ENCODE measurements at places on chromosomes 11 and 22.

DNA sequence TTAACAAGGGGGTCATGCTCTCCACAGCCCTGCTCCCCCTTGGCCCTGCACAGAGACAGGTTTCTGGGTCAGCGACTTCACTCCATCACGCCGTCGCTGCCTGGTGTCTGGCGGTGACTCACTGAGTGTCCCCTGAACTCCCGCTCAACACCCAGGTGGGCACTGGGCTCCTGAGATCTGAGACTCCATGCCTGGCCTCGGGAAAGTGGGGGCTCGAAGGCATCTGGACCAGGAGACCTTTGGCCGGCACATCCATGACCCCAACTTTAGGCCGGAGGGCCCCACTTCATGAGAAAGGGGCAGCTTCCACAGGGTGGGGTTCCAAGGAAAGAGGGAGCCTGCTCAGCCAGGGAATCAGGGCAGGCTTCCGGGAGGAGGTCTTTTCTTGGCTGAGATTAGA is 79.3 kb upstream of the PRR5 start:
- no peak for DNase-seq

GRCh38 chr11:82792319-82792718 is 58.7 kb upstream of the FAM181B start:
- DNase-seq, result no peak

DNA sequence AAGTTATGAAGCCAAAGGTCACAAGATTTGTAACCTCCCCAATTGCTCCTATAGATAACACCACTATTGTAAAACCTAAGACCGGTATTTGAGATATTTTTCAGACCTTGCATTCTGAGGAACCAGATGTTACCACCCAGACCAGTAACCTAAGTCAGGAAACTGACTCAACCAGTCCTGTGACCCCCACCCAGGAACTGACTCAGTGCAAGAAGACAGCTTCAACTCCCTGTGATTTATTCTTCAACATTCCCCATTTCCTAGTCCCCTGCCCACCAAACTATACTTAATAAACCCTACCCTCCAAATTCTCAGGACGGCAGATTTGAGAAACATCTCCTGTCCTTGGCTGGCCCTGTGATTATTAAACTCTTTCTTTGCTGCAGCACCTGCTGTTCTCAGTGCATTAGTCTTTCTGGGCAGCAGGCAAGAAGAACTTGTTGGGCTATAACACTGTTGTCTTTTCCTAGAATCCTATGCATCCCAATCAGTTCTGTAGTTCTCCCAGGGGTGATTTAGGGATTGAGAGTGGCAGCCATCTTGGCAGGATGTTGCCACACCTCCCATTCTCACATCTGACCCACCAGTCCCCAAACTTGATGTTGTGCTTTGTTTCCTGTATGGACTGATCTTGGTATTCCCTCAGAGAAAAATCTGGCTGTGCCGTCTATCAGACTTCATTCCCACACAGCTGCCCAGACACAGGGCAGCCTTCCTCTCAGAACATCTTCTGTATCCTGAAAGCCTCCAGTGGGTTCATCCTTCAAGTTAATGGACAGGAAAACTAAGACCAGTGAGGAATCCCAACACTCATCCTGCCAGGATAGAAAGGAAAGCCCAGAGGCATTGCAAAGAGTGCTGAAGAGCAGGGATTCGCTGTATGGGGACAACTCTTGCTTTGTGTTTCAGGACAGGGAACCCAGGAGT is 104.0 kb downstream of the PDE2A start:
- DNase-seq, result no peak

- DNase-seq, result no peak
These were observed 49.3 kb downstream of the ME3 start for GRCh38 chr11:86623041-86623621.

- DNase-seq, result no peak
These were observed 423.0 kb downstream of the BRD1 start for GRCh38 chr22:49404576-49405241.

GRCh38 chr11:118436639-118437207 is 431 bp downstream of the KMT2A start:
- no peak for DNase-seq

DNA sequence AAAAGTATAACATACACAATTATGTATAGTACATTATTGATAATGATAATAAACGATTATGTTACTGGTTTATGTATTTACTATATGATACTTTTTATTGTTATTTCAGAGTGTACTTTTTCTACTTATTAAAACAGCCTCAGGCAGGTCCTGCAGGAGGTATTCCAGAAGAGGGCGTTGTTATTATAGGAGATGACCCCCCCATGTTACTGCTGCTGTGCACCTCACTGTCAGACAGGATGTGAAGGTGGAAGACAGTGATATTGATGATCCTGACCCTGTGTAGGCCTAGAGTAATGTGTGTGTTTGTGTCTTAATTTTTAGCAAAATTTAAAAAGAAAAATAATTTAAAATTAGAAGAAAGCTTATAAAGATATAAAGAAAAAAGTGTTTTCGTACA is 57.6 kb downstream of the REXO2 start:
- no peak for DNase-seq

DNA sequence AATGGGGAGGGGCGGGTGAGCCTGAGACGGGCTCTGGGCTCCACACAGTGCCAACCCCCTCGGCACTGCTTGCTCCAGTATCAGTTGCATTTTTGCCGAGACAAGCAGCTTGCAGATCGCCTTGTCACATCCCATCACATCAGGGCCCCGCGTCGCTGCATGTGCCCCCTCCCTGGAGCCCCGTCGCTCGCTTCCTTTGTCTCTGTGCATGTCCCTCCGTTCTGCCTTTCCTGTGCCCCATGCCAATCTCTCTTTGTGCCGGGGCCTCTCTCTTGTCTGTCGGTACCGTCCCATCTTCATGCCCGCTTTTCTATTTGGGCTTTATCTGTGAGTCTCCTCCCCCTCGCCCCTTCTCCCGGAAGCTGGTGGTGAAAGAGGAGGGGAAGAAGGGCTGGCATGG is 202.2 kb downstream of the CEP164 start:
- DNase-seq, result no peak

GRCh38 chr11:121105063-121105480 is 4.0 kb downstream of the TECTA start:
- DNase-seq, result no peak

DNA sequence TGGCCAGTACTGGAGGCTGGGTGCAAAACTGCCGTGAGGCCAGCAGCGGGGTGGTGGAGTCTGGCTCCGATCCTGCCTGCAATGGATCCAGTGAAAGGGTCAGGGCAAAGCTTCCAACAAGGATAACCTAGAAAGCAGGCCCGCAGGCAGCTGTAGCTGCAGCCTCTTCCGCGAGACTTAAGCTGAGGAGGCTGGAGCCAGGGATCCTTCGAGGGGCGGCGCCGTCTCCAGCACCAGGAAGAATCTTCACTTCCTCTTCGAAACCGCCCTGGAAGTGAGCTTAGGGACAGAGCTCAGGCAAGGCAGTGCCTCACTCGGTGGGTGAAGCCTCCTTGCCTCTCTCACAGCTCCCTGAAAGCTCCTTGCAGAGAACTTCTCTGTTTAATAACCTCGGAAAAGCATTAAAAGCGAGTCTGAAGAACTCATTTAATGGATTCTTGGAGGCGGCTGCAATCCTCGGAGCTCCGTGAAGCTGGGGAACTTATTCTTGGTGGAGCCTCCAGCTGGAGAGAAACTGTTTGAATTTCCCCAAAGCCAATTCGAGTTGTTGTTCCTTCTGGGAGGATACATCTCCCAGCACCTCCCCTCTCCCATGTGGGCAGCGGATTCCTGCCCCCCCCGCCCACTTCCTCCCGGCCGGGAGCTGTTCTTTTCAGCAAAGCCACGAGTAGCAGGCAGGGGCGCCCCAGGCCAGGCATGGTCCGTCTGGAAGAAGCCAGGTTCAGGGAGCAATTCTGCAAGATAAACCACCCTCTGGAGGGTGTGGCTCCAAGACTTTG is 169.9 kb downstream of the CTTN start:
- DNase-seq, result no peak

DNA sequence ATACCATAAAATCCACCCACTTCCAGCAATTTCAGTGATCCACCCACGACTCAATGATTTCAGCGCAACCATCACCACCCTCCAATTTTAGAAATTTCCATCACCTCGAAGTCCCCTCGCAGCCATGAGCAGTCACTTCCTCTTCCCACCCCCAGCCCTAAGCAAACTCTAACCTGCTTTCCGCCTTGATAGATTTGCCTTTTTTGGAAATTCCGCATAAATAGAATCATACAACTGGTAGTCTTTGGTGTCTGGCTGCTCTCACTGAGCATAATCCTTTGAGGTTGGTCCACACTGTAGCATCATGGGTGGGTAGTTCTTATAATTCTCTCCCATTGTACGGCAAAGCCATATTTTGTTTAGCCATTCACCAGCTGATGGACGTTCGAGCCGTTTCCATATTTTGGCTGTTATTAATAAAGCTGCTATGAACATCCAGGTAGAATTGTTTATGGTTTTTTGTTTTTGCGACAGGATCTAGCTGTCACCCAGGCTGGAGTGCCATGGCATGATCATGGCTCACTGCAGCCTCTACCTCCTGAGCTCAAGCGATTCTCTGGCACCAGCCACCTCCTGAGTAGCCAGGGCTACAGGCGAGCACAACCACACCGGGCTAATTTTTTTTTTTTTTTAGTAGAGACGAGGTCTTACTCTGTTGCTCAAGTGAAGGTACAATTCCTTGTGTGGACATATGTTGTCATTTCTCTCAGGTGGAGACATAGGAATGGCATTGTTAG is 16.0 kb downstream of the PIM3 start:
- no peak for DNase-seq

DNA sequence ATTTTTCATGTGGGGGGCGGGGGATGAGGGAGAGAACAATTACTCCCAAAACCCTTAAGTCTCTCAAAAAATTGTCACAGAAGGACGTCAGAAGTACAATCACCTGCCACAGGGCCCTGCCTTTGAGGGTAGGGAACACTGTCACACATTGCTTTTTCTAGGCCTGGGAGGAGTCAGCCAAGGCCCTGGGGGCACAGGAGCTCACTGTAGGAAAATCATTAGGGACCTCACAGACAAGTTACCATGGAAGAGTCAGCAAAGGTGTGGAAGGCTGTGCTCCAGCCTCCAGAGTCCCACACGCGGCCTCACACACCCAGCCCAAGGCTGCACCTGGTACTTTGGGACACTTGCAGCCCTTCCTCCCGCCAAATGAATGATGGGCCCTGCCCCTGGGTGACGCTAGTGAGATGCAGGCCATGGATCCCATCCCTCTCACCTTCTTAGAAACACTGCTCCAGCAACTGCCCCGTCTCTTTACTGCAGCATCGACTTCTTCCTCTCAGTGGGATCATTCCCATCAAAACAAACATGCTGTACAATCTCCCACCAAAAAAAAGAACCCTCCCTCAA is 3.3 kb downstream of the PLEKHA7 start:
- DNase-seq, result no peak

- DNase-seq, result no peak
These were observed 155.8 kb downstream of the CADM1 start for GRCh38 chr11:115348416-115348815.

DNA sequence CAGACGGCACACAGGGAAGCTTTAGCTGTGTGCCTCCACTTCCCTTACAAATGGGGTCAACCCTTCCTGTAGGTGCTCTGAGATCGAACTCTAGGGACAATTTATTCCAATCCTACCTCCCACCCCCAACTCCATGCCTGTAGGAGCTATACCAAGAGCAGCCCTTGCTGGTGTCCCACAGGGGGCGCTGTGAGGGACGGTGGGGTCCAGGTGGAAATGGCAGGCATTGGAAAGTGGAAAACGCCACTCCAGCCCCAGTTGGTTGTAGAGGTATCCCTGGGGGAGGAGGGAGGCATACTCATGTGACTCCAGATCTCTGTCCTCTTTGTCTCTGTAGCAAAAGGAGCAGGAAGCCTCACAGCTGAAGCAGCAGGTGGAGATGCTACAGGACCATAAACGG is 161.3 kb downstream of the MYO18B start:
- DNase-seq, result no peak

DNA sequence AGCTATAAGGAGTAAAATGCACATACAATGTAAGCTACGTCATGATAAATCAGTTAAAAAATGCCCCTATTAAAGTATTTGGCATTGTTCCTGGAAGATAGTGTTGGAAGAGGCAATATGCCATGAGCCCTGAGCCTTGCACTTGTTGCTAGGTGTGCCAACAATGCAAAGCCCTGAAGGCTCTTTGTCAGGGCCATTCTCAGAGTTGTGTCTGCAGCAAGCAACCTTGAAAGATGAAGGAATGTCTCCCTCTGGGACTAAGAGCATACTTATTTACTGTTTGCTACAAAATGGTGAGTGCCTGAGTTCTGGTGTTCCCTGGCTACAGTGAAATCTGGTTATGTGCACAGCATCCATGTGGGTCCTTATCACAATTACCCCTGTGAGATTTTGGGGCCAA is 322.3 kb upstream of the FAT3 start:
- no peak for DNase-seq

DNA sequence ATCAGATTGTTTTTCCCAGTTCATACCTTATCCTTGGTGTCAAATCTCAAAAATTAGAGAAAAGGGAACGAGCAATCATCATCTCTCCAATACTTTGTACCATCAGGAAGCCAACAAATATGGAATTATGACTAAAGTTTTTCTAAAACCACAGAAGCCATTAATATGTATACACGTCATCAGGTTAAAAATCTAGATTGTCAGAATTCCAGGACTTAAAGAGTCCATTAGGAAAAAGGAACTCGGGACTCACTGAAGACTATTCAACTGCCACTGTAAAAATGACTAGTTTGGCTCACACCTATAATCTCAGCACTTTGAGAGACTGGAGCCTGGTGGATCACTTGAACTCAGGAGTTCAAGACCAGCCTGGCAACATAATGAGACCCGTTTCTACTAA is 344.4 kb upstream of the LRRC4C start:
- no peak for DNase-seq

DNA sequence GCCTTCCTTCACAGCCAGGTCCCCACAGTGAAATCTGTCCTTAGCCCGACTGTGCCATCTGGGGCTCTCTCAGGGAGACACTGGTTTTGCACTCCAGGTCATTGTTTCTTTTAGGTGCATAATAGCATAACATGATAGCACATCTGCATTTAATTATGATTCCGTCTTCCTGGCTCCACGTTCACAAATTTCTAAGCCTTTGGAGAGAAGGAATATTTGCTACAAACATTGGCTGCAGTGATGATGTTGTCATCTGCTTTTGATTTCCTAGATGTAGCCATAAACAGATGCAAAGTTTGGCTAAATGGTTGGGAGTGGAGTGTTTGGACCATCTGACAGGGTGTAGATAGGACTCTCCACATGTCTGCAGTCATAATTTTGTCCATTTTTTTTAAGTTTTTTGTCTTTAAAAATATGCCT is 12.0 kb upstream of the CAT start:
- no peak for DNase-seq

DNA sequence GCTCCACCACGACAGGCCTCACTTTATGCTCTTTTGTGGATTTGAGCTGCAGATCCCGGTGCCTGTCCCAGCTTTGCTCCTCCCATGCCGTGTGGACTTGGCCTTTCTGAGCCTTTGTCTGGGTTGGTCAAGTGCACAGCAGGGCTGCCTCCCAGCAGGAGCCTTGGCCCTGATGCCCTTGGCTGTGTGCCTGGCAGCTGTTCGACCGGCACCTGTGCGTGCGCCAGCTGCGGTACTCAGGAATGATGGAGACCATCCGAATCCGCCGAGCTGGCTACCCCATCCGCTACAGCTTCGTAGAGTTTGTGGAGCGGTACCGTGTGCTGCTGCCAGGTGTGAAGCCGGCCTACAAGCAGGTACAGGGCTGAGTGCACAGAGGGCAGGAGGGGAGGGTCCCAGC is 46.5 kb downstream of the MYO7A start:
- DNase-seq, result no peak

Data from naive thymus-derived CD8-positive, alpha-beta T cell (primary cell).